ENCODE measurements at places on chromosomes 6 and 20. TPM values are rescaled to one million over a fixed set of nuclear protein-coding genes. Genes with fewer than 3 reads are reported as not detected.
A peak's percentile ranks its signal among the peaks of the same experiment; 100 is the strongest.

- peak; percentile 62 for DNase-seq
These were observed 174.9 kb upstream of the PRND start for GRCh38 chr20:4546786-4547185.

DNA sequence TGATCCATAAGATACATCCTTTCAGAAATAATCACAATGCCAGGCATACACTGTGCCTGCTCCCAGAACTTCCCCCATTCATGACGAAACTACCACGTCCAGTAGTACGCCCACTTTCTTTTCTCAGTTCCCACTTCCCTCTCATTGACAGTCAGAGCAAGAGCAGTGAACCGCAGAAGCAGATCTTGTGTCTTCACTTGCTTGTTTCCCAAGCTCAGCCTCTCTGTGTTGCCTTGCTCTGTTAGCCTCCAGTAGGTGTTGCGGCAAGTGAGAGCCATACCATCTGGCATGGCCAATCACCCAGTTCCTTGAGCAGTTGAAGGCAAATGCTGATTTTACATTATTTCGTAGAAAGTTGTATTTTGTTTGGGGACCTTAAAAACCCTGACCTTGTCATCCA lies 11.7 kb downstream of the UST start:
- DNase-seq: no peak

DNA sequence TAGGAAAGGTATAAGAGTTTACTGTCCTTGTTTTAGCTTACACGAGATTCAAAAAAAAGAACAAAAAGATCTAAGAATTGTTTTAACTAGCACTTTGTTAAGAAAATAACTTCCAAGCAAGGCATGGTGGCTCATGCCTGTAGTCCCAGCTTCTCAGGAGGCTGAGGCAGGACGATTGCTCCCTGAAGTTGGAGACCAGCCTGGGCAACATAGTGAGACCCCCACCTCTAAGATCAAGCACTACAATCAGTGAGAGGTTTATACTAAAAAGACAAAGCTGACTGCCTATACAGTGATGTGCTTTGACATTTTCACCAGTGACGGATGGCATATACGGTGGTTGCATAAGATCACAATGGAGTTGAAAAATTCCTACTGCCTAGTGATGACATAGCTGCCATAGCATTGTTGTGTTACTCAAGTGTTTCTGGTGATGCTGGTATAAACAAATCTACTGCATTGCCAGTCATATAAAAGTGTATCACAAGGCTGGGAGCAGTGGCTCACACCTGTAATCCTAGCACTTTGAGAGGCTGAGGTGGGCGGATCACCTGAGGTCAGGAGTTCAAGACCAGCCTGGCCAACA lies 68.6 kb downstream of the B4GALT5 start:
- no peak for DNase-seq

DNA sequence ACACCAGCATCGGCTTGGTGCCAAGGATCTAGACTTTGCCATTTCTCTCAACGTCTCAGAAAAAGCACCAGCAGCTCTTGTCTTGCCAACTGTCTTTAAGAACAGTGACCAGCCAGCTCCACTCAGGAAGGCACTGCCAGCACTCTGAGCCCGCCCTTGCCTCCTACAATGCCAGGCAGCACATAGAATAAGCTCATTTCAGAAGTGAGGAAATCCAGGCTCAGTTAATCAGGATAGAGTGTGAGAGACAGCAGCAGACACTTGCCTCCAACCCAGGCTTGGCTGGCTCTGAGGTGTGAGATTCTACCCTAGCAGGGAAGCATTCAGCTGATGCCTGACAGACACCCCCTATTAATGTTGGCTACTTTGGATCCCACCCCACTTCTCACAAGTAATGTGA lies 4.3 kb upstream of the SYNDIG1 start:
- no peak for DNase-seq

GRCh38 chr6:34531580-34532201 lies 24.4 kb downstream of the SPDEF start:
- peak; percentile 63 for DNase-seq

DNA sequence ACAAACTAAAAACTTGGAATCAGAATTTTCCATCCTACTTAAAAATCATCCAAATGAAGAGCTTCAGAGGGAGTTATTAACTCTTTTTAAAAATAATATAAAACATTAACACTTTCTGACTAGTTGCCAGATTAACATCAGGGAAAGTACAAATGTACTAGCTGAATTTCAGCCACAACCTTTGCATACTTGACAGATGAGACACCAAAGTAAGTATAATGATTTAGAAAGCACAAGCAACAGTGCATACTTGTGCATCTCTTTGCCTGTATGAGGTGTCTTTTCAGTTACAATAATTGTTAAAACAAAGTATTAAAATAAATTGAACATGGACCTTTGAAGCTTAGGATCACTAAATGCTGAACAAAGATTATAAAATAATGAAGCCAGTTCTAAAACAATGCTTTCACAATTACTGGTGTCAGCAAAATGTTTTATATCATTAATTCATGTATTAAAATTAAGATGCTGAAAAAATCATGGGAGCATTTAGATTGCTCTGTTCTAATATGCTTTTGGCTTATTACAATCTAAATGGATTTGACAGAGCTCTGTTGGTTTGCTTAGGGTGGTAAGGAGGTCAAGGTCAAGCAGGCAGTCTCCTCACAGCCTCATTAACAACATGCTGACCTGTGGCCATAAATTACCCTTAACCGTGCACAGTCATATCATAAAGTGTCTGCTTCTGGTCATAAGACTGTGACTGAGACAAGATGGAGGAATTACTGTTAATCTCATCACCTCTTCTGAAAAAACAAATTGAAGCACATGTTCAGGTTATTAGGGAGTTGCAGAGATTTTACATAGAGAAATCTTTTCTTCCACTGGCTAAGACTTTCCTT lies 15.1 kb downstream of the RNF217 start:
- no peak for DNase-seq

PPP1R10 gene
- 40.2 TPM for total RNA-seq

C20orf204 gene
- total RNA-seq: 0.21 TPM
